SJSA1 (cell line): ENCODE measurements at places on chromosomes 6 and 20. TPM values are rescaled to one million over a fixed set of nuclear protein-coding genes. Genes with fewer than 3 reads are reported as not detected.

Gene RRP36
- total RNA-seq: 143 and 184 TPM in 2 replicates

Gene BHLHE23
- total RNA-seq: not detected in 2 replicates

Gene EDN1
- total RNA-seq: 39.7 and 45.5 TPM in 2 replicates

Gene JPH2
- 19.1 and 21.7 TPM in 2 replicates for total RNA-seq

Gene AIF1
- total RNA-seq: not detected in 2 replicates

Gene RCAN2
- total RNA-seq: 19.6 and 20.8 TPM in 2 replicates

Gene TMEM217
- 0.31 and 0.74 TPM in 2 replicates for total RNA-seq

Gene CRIP3
- total RNA-seq: not detected in 2 replicates

Gene SLC35D3
- not detected in 2 replicates for total RNA-seq

Gene LINC00237
- total RNA-seq: not detected in 2 replicates

Gene HS3ST5
- 1.7 and 2.9 TPM in 2 replicates for total RNA-seq

- DNase-seq: no peak
Measured at GRCh38 chr6:154792761-154793160, 59.5 kb downstream of the SCAF8 start.

GRCh38 chr20:61045876-61046585, 206.0 kb upstream of the CDH4 start:
- no peak for DNase-seq

GRCh38 chr6:127547215-127547614, 28.1 kb upstream of the MTCL3 start:
- no peak for DNase-seq

- DNase-seq: no peak
Measured at GRCh38 chr20:60851826-60852704, 400.0 kb upstream of the CDH4 start.

DNA sequence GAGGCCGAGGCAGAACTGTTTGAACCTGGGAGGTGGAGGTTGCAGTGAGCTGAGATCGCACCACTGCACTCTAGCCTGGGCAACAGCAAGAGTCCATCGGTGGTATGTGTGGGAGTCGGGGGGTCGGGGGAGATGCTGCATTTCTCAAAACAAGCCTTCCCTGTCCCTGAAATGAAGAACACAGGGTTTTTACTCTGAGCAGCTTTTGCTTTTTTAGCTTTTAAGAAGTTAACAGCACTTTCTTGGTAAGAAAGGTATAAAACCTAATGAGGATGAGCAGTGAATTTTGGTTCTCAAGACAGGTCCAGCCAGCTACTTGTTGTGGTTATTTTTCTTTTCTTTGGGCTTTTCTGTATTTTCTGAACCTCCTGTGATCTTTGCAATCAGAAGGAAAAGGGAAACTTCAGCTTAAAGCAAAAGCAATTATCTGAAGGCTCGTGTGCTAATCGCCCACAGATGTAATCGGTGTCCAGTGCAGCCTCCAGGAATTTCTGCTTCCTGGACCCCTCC, 3.7 kb downstream of the RPL10A start:
- no peak for DNase-seq

- peak; percentile 97 for DNase-seq
Measured at GRCh38 chr20:1469925-1470571, 3.4 kb upstream of the NSFL1C start.

DNA sequence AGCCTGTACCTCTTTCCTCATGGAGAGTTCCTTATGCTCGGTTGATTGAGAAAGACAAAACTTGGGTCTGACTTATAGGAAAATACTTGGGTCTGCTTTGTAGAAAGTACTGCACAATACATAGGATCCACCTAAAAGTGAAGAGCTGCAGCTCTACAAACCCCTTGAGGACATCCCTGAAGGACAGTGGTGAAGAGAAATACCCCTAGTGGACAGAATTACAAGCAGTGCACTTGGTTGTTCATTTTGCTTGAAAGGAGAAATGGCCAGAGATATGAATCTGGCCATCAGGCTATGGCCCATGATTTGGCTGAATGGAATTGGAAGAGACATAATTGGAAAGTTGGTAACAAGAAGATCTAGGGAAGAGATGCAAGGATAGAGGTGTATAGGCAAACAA, 8.3 kb downstream of the CD24 start:
- DNase-seq: no peak

GRCh38 chr20:9978397-9979004, 56.3 kb upstream of the ANKEF1 start:
- peak; percentile 71 for DNase-seq

DNA sequence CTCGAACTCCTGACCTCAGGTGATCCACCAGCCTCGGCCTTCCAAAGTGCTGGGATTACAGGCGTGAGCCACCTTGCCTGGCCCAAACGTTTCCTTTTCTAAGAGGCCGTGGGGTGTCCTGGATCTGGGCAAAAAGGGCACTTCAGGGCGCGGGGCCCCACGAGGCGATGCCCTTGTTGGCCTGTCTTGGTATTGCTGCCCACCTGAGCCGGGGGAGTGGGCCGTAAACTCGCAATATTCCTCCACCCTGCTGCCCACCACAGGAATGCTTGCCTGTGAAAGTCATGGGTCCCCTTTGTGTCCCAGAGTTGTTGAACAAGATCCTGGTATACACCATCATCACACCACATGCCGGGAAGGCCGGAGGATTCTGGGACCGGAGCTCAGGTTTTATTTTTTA, 49.0 kb downstream of the SSR1 start:
- no peak for DNase-seq

- no peak for DNase-seq
Measured at GRCh38 chr6:122283884-122284283, 115.6 kb upstream of the HSF2 start.

- DNase-seq: no peak
Measured at GRCh38 chr20:48986899-48987298, 59.2 kb upstream of the CSE1L start.

GRCh38 chr6:126337323-126337722, 2.6 kb upstream of the CENPW start:
- no peak for DNase-seq

DNA sequence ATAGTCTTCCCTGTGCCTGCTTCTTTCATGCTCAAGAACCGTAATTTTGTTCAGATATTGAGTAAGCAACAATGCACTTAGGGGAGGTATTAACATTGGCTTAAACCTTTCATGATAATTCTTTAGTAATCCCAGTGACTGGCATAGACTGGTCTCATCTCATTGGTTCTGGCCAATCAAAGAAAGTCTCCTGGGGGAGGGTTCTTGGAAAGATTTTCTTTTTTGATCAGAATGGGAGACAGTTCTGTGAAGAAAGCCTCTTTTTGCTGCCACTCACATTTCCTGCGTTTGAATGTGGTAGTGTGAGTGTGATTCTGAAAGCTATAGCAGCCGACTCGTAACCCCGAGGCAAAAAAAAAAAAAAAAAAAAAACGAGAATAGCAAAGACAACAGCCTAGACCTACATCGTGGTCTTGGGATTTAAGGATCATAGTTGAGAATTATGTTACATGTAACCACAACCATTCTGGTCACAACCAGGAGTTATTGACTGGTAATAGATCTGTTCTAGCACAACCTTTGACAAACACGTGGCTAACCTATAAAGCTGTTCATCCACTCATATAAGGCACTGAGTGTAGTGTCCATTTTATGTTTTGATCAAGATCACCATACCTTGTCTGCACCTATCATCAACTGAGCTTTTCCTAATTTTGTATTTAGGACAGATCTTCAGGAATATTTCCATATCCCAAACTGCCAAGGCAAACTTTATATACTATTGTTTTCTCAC, 15.1 kb upstream of the TMEM217 start:
- no peak for DNase-seq
